GOT3 (cell line): ENCODE measurements at places on chromosomes 11 and 22.

- no peak for DNase-seq
Measured at GRCh38 chr11:12206529-12206928, 96.1 kb downstream of the MICAL2 start.

GRCh38 chr22:19769393-19769715, 8.8 kb downstream of the TBX1 start:
- DNase-seq, result no peak

GRCh38 chr11:118264569-118265465, 720 bp upstream of the MPZL2 start:
- DNase-seq, result no peak

DNA sequence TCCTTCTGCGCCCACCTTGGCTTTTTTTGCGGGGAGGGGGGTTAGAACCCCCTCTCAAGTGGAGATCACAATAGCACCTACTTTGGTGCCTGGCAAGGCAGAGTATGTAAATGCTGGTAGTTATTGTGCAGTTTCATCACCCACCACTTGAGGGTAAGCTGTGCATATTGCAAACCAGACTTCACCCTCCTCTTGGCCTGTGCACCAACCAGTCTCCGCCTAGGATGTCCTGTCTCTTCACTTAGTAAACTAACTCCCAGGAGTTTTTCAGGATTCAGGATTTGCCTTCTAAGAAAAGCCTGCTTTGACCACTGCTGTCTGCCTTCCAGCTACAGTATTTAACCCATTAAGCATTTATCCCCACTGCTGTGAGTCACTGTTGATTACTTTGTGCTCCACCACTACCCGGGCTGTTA, 2.0 kb upstream of the UBXN1 start:
- peak; percentile 21 for DNase-seq

- no peak for DNase-seq
Measured at GRCh38 chr11:67366961-67367760, 6.2 kb downstream of the CLCF1 start.

GRCh38 chr11:98842187-98842586, 178.6 kb upstream of the CNTN5 start:
- no peak for DNase-seq

GRCh38 chr11:116043857-116044256, 539.6 kb upstream of the CADM1 start:
- no peak for DNase-seq

DNA sequence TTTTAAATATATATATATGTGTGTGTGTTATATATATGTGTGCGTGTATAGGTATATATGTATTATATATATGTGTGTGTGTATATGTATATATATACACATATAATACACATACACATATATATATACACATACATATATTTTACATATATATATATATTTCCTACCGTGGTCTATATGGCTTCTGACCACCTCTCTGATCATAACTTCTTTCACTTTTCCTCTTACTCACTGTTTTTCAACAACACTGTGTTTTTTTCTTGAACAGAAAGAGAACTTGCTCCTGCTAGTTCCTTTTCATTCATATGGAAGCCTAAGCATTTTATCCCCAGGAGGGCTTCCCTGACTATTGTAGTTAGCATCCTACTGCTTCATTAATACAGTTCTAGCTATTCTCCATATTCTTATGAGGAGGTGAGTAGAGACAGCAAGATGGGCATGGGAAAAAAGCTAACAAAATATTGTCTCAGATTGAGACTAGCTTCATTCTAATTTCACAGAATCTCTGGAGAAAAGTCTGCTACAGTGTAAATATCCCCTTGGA, 38.5 kb upstream of the CTSC start:
- DNase-seq, result no peak

- DNase-seq, result no peak
Measured at GRCh38 chr11:113698515-113698914, 7.6 kb downstream of the TMPRSS5 start.

DNA sequence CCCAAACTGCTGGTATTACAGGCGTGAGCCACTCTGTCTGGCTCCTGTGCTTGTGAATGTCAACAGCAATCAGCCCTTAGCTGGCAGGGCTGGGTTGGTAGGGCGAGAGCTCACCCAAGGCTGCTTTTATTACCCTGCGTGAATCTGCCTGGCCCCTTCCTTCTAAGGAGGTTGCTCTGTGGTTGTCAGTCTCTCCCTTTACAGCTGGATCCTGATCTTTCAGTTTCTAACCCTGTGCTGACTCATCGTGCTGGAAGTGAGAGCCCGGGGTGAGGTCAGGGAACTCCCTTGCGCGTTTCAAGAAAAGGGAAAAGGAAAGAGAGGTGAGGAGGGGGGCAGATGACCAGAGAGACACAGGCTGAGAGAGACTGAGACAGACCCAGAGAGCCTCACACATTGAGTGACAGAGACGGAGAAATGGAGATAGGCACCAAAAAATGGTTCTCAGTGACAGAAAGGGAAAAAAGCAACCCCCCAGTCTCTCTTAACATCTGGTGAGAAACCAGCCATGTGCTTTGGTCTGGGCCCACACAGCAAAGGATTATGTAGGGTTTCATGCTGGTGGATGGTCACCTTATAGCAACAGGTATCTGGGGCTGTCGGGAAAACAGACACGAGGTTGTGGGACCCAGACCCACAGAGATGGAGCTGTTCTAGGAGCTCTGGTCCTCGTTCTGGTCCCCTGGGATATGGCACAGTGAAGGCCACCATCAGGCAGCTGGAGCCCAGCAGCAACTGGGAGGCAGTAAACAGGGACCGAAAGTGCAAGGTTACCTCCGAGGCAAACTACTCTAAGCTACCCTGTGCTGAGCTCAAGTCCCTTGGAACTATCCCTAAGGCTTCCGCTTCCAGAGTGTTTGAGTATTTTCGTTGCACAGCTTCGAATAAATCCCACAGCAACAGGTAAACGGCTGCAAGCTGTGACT, 2.5 kb downstream of the TCN2 start:
- DNase-seq, result no peak

DNA sequence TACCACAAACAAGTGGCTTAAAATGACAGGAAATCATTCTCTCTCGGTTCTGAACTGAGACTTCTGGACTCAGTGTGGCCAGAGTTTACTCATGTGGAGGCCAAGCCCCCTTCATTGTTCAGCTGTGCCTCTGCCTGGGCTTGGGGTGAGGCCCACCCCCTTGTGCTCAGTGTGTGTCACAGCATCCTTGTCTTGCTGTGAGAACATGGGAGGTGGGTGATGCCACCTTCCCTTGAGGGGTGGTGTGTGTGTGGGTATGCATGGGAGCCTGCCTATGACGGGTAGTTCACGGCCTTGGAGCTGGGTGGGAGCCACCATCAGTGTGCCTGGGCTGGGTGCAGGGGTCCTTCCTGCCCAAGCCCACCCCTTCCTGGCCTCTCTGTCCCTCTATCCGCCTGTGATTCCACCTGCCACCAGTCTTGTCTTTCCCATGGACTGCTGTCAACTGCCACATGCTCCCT, 101.7 kb downstream of the MORC2 start:
- no peak for DNase-seq

- DNase-seq, result peak; percentile 26
Measured at GRCh38 chr11:27698872-27699241, 1.4 kb downstream of the BDNF start.

DNA sequence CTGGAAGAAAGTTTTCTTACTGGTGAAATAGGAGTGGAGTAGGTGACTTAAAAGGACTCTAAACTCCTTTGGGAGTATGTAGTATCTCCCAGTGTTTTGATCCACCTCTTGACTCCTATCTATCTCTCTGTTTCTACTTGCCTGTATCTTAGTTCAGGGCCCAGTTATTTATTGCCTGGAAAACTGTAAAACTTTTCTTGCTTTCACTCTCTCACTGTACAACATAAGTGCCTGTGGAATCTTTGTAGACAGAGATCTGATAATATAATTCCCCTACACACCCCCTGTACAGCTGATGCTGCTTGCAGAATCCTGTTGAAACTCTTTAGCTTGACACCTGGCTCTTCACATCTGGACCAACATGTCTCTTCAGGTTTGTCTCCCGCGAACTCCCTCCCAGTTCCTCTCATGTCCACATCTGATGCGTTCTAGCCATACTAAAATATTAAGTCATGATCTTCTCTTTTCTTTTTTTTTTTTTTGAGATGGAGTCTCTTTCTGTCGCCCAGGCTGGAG, 26.5 kb upstream of the SESN3 start:
- DNase-seq, result no peak

DNA sequence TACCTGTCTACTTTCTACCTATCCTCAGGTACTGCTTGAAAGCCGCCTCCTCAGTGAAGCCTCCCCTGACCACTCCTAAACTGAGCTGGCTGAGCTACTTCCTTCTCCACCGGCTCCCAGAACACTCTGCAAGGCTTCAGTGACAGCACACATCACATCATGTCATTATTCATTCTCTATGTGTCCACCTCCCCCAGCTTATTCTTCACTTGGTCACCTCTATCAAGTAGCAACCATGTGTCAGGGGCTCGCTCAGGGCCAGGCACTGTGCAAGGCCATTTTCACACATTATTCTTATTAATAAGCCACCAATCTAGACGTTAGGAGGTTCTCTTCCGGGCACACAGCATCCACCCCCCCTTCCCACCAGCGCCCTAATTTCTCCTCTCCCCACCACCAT, 3.7 kb upstream of the ELFN2 start:
- no peak for DNase-seq

GRCh38 chr11:26418386-26418912, 86.5 kb downstream of the ANO3 start:
- no peak for DNase-seq

- DNase-seq, result no peak
Measured at GRCh38 chr11:33478111-33478573, 221.0 kb downstream of the HIPK3 start.

GRCh38 chr11:109998921-109999320, 94.3 kb upstream of the ZC3H12C start:
- no peak for DNase-seq

- no peak for DNase-seq
Measured at GRCh38 chr11:70825893-70826540, 426.4 kb downstream of the SHANK2 start.
